ENCODE measurements at places on chromosomes 6 and 20.

DNA sequence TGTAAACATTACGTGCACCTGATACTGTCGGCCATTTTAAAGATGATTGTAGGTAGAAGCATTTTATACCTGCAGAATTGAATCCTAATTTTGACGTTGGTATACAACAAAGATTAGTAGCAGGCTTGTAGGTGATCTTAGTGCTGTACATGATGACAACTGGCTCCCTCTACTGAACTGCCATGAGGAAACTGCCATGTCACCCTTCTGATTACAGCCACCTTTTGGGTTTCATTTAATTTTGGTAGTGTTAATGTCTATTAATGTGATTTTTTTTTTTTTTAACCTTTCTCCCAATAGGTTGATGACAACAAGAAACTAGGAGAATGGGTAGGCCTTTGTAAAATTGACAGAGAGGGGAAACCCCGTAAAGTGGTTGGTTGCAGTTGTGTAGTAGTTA is 2.3 kb downstream of the RPS12 start:
- DNase-seq = no peak

- no peak for DNase-seq
Measured at GRCh38 chr6:147437615-147438014, 70.9 kb upstream of the SAMD5 start.

- DNase-seq = no peak
Measured at GRCh38 chr6:53910834-53911233, 116.0 kb downstream of the LRRC1 start.

GRCh38 chr6:100457311-100457990 is 7.3 kb downstream of the SIM1 start:
- DNase-seq = no peak

DNA sequence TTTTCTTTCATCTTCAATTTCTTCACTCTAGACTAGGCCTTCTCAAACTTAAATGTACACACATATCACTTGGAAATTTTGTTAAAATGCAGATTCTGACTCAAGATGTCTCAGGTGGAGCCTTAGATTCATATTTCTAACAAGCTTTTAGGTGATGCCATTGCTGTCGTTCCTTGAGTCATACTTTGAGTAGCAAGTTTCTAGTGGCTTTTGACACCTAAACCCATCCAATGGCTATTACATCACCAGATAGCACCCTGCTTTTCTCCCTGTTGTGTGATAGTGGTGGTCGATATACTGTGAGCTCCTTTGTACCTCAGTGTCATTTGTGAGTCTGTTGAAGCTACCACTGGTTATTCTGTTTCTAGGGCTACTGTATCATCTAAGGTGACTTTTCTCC is 34.8 kb upstream of the BAG2 start:
- DNase-seq = no peak

GRCh38 chr20:41587523-41587922 is 30.7 kb downstream of the CHD6 start:
- no peak for DNase-seq

- no peak for DNase-seq
Measured at GRCh38 chr20:23928353-23928752, 48.8 kb upstream of the CST5 start.

DNA sequence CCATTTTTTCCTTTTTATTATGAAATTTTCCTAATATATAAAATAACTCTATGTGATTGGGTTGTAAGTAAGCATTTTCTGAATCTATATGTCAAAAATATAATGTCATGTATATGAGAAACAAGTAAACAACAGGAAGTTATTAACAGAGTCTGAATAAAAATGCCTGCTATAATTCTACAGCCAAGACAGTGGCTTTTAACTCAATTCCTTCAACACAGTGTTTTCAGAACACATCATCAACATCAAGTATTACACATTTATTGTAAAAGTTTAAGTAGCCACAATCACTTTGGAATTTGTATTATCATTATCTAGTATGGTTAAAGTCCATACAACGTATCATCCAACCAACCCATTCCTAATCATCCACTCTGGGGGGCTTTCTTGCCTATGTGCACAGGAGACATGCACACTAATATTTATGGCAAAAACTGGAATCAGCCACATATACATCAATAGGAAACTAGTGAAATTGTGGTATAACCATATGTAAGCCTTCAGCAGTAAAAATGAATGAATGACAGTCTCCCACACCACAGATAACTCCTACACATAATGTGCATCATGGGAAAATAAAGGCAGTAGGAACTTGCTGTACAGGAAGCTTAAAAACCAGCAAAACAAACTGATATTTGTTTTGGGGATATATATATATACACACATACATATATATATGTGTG is 6.9 kb upstream of the HLA-A start:
- DNase-seq = no peak

DNA sequence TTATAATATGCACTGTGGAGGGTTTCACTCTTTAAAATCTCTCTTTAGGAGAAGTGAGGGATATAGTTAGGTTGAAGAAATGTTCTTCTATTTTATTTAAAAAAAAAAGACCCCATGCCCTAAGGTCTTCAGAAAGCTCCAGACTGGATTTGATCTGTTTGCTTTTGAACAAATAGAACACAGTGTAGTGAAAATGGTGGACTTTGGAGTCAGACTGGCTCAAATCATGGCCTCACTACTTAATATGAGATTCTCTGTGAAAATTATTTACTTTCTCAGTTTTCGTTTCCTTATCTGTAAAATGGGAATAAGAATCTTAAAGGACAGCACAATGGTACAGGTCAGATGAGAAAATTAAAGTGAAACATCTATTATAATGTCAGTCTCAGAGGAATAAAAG is 203.9 kb downstream of the ASCC3 start:
- DNase-seq = no peak

DNA sequence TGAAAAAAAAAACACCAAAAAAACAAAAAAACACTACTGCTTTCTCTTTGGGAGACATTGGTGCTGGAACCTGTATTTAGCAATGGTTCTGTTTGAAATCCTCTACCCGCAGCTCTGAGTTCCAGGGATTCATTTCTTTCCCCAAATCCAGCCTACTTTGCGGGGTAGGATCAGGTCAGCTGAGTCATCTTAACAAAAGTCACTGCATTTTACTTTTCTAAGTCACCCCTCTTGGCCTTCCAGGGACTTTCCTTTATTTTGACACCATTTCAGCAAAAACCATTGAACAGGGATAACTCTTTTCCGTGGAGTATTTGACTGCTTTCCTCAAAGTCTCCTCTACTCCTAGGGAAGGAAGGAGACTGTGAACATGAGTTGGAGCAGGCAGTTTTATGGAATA is 837.6 kb downstream of the MAFB start:
- DNase-seq = no peak

- no peak for DNase-seq
Measured at GRCh38 chr20:4060064-4060795, 44.9 kb upstream of the RNF24 start.

- no peak for DNase-seq
Measured at GRCh38 chr6:144715344-144715743, 430.2 kb downstream of the UTRN start.

DNA sequence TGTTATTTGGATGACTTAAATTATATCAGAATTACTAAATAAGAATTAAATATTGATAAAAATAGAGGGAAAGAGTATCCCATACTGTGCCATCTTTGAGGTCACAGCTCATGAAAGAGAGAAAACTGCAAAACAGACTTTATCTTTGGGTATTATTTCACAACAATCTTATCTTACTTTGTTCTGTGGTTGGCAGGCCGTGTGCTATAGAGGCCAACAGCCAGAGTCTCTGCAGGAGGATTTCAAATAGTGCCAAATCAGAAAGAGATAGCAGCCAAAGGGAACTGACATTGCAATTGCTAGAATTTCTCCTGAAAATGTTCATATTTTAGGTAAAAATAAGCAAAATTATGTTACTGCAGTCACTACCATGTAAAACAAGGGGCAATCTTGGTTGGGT is 354.2 kb downstream of the GRIK2 start:
- no peak for DNase-seq

- DNase-seq = no peak
Measured at GRCh38 chr20:38543014-38543906, 37.7 kb upstream of the ADIG start.

DNA sequence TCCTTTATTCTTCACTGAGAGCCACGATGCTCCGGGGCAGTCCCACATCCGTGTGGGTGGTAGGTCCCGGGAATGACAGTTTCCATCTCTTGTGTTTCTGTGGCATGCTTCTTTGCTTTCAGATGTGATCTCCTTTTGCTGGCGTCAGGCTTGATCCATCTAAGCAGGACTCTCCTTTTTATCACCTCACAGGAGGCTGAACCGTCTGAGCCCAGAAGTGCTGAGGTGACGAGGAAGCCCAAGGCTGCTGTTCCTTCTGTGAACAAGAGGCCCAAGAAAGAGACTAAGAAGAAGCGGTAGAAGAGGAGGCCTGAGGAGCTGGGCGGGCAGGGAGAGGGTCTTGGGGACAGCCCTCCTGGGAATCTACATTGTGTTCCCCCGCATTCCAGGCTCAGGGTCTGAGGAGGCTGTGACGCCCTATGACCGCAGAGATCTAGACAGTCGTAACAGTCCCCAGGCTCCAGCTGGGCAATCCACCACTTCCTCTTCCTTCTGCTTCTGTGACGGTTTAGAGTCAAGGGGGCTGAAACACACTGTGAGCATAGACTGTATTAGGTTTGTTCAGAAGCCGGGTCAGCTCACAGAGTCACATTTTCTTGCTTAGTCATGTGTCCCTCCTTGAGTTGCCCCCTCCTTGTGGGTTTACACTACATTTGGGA is 26.8 kb downstream of the MANBAL start:
- peak; percentile 61 for DNase-seq

GRCh38 chr6:72947534-72947933 is 277.8 kb downstream of the KHDC1L start:
- DNase-seq = no peak

GRCh38 chr20:47351643-47352331 is 4.7 kb downstream of the ZMYND8 start:
- DNase-seq = no peak

GRCh38 chr6:166588691-166589336 is 2.3 kb upstream of the RAMACL start:
- DNase-seq = no peak

- DNase-seq = no peak
Measured at GRCh38 chr6:1383729-1384548, 5.4 kb upstream of the FOXF2 start.

DNA sequence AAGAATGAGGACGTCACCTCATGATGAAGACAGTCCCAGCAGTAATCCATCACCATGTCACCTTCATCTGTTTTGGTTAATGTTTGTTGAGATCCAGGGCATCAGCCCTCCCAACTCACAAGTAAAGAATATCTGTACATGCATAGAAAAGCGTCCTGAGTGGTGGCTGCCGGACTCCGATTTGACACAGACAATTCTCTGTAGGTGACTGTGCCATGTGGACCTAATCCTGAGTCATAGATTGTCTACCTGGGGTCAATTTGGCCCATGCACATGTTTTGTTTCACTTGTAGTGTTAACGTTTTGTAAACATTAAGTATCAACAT is 168.4 kb upstream of the UST start:
- no peak for DNase-seq

- no peak for DNase-seq
Measured at GRCh38 chr6:128138694-128139093, 237.8 kb upstream of the THEMIS start.

DNA sequence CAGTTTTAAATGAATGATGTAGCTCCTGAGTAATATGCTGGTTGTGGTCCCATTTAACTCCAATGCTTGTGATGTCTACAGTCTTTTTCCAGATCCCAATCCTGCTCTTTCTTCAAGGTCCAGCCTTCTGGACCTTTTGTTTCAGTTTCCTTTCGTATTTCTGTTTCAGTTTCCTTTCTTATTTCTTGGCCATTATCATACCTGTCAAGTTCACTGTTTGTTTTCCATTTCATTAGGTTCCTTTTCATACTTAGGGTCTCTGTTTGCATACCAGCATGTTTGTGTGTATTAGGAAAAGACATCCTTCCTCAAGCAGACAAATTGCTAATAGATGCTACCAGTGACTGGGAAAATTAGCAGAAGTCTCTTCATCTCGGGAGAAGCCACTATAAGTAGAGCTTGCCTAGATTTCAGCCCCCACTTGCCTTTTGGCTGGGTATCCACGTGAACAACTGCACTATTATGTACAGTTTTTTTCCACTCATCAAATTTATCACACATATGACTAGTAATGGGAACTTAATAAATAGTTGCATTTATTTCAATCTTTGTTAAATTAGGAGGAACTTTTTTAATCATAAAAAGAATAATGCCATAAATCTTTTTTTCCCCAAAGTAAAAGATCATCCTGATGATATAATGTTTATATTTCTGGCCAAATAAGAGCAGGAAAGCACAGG is 583.4 kb downstream of the BCKDHB start:
- DNase-seq = no peak

DNA sequence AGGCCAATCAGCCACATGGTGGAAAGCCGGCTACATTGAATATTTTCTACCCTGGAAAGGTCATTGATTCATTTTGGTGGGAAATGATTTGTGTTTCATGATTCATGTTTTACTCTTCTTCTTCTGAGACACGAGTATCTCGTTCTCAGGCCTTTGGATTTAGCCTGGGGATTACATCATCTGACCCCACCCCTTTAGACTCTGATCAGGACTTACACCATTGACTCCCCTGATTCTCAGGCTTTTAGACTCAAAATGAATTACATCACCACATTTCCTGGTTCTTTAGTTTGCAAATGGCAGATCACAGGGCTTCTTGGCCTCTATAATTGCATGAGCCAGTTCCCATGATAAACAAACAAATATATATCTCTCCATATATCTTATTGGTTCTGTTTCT is 228.8 kb downstream of the ADGRG6 start:
- DNase-seq = no peak

GRCh38 chr6:41691426-41692079 is 43.9 kb downstream of the TFEB start:
- DNase-seq = no peak

- no peak for DNase-seq
Measured at GRCh38 chr6:166314454-166314853, 6.3 kb upstream of the PRR18 start.

- DNase-seq = no peak
Measured at GRCh38 chr6:138485005-138485545, 14.2 kb downstream of the NHSL1 start.

DNA sequence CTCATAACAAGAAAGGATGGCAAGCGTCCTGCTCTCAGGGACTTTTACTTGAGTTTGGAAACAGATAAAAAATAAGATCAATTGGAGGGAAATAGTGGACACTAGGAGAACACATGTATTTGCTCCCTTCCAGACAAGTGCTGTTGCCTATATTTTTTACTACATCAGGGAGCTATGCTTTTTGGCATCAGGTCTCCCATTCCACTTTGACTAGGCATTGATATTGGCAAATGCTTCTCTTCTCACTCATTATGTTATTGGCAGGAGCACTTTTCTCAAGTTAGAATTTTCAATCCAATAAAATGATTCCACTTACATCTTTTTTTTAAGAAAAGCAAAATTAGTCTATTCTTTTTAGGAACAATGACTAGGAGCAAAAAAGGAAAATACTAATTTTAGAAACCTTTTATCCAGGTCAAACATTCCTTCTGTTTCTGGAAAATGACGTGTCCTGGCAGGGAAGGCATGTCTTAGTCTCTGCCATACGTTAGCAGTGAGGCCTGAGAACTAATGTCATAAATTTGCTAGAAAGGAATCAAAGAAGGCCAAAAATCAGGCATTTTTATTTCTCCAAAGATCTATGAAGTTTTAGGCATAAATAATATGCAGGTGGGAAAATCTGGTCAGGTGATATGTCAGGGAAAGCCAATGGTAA is 21.4 kb downstream of the BCAS1 start:
- no peak for DNase-seq

GRCh38 chr6:4929097-4929718 is 74.6 kb downstream of the RPP40 start:
- DNase-seq = no peak

GRCh38 chr6:111478064-111478476 is 4.9 kb downstream of the REV3L start:
- no peak for DNase-seq

All from GM12892 (cell line).